ENCODE measurements at places on chromosomes 5 and 9.
A peak's percentile ranks its signal among the peaks of the same experiment; 100 is the strongest.

DNA sequence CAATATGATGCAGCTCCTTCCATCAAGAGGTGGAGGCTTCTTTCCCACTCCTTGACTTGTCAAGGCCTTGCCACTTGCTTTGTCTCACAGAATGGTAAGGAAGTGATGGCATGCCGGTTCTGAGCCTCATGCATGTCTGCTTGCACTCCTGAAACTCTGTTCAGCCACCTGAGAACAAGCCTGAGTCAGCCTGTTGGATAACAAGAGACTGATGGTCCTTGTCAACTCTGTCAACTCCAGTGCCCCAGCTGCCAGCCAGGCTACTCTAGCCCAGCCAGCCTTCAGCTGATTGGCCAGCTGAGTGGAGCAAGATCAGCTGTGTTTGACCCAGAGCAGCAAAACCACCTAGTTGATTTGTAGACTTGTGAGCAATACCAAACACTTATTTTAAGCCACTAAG, 4.4 kb upstream of the TENT4A start:
- no peak for DNase-seq

GRCh38 chr5:25027061-25027460, 382.3 kb upstream of the CDH10 start:
- DNase-seq: no peak

DNA sequence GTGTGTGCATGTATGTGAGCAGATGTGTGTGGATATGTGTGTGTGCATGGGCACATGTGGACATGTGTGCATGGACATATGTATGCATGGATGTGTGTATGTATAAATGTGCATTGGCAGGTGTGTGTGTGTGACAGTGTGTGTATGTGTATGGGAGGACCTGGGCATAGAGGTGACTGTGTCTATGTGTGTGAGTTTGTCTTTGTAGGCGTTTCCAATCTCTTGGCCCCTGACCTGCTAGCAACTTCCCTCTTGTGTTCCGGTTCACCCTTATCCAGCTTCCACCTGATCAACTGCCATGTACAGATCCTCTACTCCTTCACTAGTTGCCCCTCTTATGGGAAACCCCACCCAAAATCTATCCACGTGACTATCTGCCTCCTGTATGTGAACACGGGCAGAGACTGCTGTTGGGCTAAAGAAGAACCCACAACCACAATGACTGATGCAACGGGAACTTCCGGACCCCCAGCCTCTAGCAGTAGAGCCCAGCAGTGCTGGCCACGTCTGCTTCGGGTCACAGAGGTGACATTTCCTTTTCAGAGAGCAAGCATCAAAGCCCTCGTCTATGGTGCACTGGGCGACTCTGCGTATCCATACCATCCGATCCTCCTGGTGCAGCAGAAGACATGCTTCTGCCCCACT, 24.9 kb upstream of the GADD45G start:
- no peak for DNase-seq

DNA sequence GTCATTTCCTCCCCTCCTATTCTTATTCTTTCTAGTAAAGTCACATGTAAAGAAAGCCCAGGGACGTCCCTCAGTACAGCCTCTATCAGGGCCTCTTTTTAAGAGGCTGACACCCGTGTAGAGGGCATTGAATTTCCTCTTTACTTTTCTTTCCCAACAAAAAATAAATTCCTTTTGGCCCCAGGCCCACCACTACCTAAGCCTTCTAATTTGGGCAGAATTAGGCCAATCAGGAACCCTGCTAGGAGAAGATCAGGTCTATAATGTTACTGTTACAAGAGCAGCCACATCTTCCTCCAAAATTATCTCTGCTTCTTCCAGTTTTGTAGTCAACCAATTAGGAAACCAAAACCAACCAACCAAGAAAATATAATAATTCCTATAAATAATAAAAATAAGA, 189.6 kb upstream of the NREP start:
- DNase-seq: no peak

- no peak for DNase-seq
Measured at GRCh38 chr5:151707567-151707966, 20.9 kb upstream of the SPARC start.

DNA sequence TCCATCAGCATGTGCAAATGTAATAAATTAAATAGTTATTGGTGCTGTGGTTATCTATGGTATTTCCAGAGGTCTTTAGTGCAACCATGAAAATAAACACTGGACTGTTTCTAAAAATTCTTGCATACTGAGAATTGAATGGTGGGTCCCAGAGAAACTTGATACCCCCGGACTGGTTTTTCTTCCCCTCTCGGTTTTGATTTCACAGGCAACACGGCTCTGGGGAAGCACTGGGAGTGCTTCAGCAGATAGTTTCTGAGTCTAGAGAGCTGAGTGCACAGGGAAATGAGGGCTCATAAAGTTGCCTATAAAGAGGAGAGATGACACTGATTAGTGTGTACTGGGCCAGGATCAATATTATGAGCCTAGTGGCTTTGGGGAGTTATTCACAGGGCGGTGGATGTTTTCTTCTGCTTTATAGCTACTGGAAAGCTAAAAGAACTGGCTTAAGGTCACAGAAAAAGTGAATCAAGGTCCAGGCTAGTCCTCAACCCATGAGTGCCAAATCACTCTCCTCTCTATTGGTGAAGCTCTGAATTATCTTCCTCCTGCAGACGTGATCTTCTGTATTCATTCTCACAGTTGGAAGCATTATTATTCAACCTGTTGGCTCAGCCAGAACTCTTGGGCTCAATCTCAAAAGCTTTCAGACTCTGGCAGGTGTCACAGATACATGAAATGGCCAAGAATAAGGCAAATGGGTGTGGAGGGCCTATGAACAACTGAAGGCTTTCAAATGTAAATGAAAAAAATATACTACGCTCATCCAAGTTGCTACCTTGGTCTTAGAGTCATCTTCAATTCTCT, 170.2 kb upstream of the HMHB1 start:
- no peak for DNase-seq

- no peak for DNase-seq
Measured at GRCh38 chr5:173557123-173557903, 59.1 kb downstream of the BOD1 start.

DNA sequence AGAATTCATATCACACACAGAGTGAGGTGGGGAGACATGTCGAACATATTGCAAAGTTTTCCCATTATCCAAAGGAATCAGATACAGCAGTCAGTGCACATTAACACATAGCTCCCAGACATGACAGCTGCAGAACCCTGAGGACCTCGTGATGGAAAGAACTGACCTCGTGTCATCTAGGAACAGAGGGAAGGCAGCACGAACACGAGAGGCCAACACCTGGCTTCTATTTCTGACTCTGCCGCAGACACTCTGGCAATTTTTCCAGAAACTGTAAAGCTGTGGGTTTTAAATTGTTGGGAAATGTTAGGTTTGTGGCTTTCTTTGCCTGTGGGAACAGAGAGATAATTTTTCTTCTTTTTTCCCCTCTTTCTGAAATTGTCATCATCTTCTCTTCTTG, 315.0 kb upstream of the PIK3R1 start:
- no peak for DNase-seq

DNA sequence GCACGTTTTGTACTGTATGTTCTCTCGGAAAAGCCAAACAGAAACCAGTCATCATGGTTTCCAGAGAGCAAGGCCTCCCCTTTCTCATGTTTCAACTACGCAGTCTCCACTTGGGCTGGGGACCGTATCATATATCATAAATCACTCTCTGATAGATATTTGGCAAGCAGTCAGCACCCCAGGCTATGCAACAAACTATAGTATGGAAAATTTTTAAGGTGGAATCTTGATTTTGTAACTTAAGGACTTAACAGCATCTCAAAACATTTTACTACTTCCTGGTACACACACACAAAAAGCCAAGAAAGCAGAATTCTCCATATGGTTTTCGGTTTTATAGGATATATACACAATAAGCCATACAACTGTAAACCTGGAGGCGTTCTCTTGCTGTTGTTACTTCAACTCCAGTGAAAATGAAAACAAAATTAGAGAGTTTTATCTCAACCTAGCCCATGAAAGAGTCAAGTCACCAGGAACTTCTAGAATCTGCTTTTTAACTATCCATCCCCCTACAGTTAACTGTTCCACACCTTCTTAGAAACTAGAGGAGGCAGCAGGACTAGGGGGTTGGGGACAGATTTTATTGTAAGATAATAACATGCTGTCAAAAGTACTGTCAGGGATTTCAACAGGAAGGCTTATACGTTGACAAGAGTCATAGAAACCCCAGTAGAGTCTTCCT, 283.4 kb downstream of the NFIB start:
- DNase-seq: peak; percentile 67

- DNase-seq: no peak
Measured at GRCh38 chr9:32854271-32854670, 70.9 kb downstream of the TMEM215 start.

- DNase-seq: no peak
Measured at GRCh38 chr9:91185193-91185886, 176.4 kb downstream of the AUH start.

DNA sequence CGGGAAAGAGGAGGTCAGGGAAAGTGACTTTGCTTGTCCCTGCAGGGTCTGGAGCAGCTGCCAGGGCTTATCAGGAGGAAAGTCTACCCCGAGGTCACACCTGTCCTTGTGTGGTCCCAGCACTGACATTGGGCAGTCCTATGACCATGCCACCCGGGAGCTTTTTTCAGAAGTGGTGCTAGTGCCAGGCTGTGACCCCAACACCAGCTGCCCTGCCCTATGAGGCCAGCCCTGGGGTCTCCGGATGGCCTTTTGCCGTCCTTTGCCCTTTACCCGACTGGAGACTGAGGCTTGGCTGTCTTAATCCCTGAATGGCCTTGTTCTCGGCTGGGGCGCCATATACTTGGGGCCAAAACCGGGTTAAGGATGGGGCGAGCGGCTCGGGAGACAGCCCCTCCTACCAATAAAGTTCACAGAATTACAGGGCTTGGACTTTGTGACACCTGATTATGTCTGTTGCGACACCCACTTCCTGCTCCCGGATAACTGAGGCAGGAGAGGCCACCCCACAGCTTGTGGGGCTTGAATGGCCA, 22.2 kb upstream of the SLC9A3 start:
- DNase-seq: no peak

- no peak for DNase-seq
Measured at GRCh38 chr5:103375350-103375749, 116.8 kb downstream of the MACIR start.

- DNase-seq: no peak
Measured at GRCh38 chr5:132737982-132738681, 786 bp upstream of the KIF3A start.

DNA sequence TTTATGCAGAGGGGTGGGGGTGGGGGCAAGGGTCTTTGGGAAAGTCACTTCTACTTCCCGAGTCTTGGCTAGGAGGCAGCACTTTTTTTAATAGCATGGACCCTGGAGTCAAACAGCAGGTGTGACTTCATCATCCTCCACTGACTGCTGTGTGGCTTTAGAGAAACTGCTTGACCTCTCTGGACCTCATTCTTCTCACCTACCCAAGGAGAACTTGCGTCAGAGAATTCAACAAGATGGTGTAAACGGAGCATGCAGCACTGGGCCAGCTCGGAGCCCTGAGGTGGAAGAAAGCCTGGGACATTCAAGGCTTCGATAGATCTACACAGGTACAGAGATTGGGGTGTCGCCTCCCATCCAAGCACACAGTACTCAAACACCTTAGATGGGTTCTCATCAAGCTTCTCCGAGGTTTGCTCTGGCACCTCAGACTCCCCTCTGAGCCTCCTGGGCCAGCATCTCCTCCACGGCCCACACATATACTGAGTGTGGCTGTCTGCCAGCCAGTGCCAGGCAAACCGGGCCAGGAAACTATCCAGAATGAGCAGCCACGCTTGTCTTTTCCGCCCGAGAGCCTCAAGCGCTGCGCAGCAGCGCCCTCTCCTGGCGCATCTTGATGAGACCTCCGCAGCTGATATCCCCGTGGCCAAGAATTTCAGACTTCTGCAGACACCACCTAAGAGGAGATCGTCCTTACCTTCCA, 4.6 kb upstream of the SLC25A48 start:
- DNase-seq: peak; percentile 52

DNA sequence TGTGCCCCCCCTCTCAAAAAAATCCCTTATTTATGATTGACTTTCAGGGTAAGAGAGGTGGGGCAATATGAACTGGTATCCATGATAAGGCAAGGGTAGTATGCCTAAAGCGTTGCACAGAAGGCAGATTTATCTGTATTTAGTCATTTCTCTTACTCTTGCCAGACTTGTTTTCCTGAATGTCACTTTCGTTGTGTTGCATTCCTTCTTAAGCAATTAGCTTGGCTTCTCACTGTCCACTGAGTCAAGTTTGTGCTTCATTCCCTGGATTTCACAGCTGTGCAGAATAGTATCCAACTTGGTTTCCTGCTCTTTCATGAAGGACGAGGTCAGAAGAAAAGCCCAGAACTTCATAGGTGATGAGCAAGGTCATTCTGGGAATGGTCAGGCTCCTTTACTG, 301.5 kb upstream of the ACTBL2 start:
- DNase-seq: no peak

- DNase-seq: no peak
Measured at GRCh38 chr9:124006448-124007361, 4.9 kb upstream of the LHX2 start.

DNA sequence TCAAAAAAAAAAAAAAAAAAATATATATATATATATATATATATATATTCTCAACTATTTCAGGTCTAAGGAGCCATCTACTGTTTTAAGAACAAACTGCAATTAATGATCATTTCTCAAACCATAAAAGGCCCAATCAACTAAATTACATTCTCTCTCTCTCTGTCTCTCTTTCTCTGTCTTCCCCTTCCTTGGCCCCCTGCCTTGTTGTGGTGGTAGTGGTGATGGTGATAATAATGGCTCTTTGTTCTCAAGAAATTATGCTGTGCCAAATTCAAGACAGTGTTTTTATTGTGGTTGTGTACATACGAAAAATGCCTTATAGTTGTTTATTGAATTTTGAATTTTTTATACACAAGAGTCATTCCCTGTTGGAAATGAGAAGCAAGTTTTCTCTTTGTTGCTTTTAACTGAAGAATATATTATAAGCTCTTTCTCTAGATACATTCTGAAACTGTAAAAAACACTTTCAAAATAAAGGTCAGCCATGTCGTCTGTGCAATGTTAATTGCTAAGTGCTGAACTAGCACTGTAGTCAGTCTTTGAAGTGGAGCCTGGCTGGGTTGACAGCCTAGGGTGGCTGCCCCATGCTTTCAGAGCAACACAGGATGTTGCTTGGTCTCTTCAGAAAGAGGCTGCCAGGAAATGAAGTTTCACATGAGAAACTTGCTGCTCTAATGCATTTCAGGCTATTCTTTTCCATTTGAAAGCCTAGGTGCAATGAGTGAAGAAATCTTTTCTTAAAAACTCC, 96.0 kb downstream of the HINT1 start:
- DNase-seq: peak; percentile 6

- no peak for DNase-seq
Measured at GRCh38 chr5:6722015-6722414, 8.8 kb downstream of the TENT4A start.

GRCh38 chr5:105885266-105885665, 1785.5 kb downstream of the EFNA5 start:
- DNase-seq: no peak

- no peak for DNase-seq
Measured at GRCh38 chr5:59346982-59347381, 546.5 kb downstream of the PDE4D start.

GRCh38 chr9:126301985-126302603, 24.5 kb upstream of the MVB12B start:
- no peak for DNase-seq

GRCh38 chr9:29625292-29625731, 2052.0 kb upstream of the C9orf72 start:
- no peak for DNase-seq

- DNase-seq: no peak
Measured at GRCh38 chr5:74206579-74207550, 433.7 kb downstream of the ENC1 start.
